ENCODE measurements at places on chromosomes 16 and 17. TPM values are rescaled to one million over a fixed set of nuclear protein-coding genes. Genes with fewer than 3 reads are reported as not detected.

GRCh38 chr16:89095491-89095951, 1.9 kb downstream of the ACSF3 start:
- no peak overlapping the region for H3K27ac ChIP-seq
- DNase-seq: no peak
- H3K36me3 ChIP-seq: no peaks in the 10 kb centered on the region

The MT1F gene
- 7.1 TPM for total RNA-seq

GRCh38 chr16:69773260-69773947, 11.3 kb downstream of the WWP2 start:
- H3K27ac ChIP-seq: no peak overlapping the region
- H3K4me1 ChIP-seq: no peaks in the 10 kb centered on the region
- no peaks in the 10 kb centered on the region for H3K36me3 ChIP-seq
- no peak for DNase-seq
- no peaks in the 10 kb centered on the region for H3K27me3 ChIP-seq

DNA sequence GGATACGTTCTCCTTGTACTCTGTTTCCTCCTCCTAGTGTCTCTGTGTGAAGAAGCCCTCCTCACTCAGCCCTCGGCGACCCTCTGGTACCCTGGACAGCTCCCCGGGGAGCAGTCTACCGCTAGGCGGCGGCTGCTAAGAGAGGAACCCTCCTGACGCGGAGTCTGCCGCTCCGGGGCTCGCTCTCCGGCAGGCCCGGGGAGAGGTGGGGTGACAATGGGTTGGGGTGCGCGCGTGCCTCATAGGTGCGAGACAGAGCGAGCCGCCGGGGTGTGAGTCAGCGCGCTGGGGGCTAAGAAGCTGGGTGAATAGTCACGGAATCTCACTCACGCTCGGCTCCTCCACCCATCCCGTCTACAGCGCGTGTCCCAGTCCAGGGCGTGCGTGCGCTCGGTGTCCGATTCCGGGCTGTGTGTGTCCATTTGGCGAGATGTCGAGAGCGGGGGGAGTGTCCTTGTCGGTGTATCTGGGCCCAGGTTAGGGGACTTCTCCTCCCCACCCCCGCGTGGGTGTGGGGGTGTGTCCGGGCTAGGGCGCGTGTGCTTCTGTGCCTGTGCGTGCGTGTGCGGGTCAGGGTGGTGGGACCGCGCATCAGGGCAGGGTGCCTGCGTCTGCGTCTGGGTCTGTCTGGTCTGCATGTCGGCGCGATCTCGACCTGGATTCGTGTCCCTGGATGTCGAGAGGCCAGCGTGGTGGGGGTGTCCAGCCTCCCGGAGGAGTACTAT, 577 bp upstream of the HS3ST2 start:
- H3K27ac ChIP-seq: no peak overlapping the region
- H3K27me3 ChIP-seq: peaks cover 71% of the 10 kb centered on the region
- H3K4me1 ChIP-seq: peaks cover 4% of the 10 kb centered on the region
- H3K36me3 ChIP-seq: no peaks in the 10 kb centered on the region
- no peak overlapping the region for H3K4me3 ChIP-seq
- DNase-seq: peak; percentile 82

DNA sequence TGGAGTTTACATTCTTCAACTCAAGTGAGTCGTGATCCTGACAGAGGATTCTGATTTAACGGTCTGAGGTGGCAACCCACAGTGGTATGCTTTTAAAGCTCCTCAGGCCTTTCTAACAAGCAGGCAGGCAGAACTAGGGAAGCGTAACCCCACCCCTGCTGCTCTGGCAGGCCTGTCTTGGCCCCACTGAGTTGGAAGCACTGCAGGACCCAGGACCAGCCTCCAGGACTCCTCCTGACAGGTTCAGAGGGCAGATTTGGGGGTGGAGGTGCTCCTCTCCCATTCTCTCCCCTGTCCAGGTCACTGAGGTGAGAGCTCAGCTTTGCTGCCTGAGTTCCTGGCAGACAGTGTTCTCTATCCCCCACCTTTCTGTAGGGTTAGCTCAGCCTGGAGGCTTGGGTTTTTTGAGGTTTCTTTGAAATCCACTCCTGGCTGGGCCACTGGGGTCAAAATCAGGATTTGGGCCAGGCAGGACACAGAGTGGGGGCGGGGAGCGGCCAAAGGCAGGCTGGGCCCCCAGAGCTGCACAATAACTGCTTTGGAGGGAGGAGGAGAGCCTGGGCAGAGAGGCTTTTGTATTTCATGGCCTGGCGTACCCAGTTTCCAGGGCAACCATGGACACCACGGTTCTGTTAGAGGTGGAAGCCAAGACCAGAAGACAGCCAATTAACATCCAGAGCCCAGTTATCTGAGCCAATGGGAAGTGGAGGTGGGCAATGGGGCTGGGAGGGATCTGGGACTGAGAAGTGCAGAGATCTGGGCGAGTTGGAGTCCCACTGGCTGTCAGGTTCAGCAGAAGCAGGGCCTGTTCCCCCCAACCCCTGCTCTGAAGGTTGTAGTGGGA, 9.5 kb downstream of the MRPL27 start:
- H3K4me1 ChIP-seq: peaks cover 7% of the 10 kb centered on the region
- H3K27ac ChIP-seq: peak overlapping the region; percentile 31
- no peaks in the 10 kb centered on the region for H3K36me3 ChIP-seq
- DNase-seq: no peak

GRCh38 chr17:59485946-59486345, 79.5 kb upstream of the DHX40 start:
- DNase-seq: no peak
- H3K27ac ChIP-seq: no peak overlapping the region
- no peaks in the 10 kb centered on the region for H3K27me3 ChIP-seq
- H3K4me1 ChIP-seq: no peaks in the 10 kb centered on the region
- no peak overlapping the region for H3K4me3 ChIP-seq

The CDH3 gene
- 77.6 TPM for total RNA-seq

- no peak for DNase-seq
- no peaks in the 10 kb centered on the region for H3K36me3 ChIP-seq
- no peak overlapping the region for H3K4me3 ChIP-seq
- no peak overlapping the region for H3K27ac ChIP-seq
- H3K4me1 ChIP-seq: no peaks in the 10 kb centered on the region
- H3K27me3 ChIP-seq: no peaks in the 10 kb centered on the region
These were observed 258.0 kb downstream of the PMP22 start for GRCh38 chr17:15007147-15007553.

DNA sequence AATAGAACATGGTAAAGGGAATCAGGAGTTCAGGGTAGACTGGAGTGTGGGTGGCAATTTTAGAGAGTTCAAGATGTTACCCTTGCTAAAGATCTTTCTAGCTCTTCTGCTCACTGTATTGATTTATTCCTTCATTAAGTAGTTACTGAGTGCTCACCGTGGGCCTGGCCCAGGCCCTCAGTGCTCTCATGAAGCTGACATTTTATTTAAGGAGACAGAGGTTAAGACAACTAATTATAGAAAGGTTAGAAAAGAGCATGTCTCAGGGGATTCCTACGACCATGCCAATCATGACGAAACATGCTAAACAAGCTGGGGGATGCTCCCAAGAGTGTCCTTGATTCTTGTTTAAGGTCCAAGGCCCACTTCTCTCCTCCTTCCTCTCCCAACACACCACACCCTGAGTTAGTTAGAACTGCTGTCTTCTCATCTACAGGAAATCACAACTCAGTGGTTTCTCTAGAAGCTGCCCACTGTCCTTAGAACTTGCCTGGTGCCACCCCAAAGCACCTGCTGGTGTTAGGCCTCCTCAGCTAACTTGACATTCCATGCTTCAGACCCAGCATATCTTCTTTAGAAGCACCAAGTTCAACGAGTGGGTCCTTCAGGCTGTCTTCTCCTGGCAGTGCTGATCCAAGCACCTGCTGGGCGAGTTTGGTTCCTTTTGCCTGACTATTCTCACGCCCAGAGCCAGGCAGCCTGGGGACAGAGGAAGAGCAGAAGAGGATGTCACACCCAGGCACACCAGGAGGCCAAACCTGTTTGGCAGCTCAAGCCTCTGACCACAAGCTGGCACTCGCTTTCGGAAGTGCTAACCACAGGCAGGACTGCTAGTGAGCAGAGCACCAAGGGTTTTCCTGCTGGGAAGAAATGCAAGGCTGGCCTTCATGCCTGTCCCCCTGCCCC, 79.0 kb downstream of the GAS7 start:
- no peak overlapping the region for H3K27ac ChIP-seq
- H3K27me3 ChIP-seq: no peaks in the 10 kb centered on the region
- peaks cover 53% of the 10 kb centered on the region for H3K4me1 ChIP-seq
- no peaks in the 10 kb centered on the region for H3K36me3 ChIP-seq
